ENCODE measurements at places on chromosomes 5 and 9. TPM values are rescaled to one million over a fixed set of nuclear protein-coding genes. Genes with fewer than 3 reads are reported as not detected.

The DDX4 gene
- not detected for total RNA-seq

The AK3 gene
- total RNA-seq: 92.2 TPM

The SET gene
- total RNA-seq: 567 TPM

The MED10 gene
- 10.4 TPM for total RNA-seq

The GPR151 gene
- not detected for total RNA-seq

The C7 gene
- 1.1 TPM for total RNA-seq

The EDIL3 gene
- total RNA-seq: 18.2 TPM

The OGN gene
- total RNA-seq: 0.57 TPM

The PLPP1 gene
- 194 TPM for total RNA-seq

The WDR31 gene
- 1.8 TPM for total RNA-seq

The PTCH1 gene
- total RNA-seq: 2.0 TPM

The SPATA31A3 gene
- total RNA-seq: not detected

The AJM1 gene
- total RNA-seq: 1.4 TPM

The GADD45G gene
- 1.00 TPM for total RNA-seq

The TTC23L gene
- total RNA-seq: 0.37 TPM

The PTGES gene
- 108 TPM for total RNA-seq

The GDNF gene
- total RNA-seq: 0.65 TPM

The IFNB1 gene
- total RNA-seq: not detected

The ABO gene
- not detected for total RNA-seq

The RAI14 gene
- 132 TPM for total RNA-seq

The PGM5 gene
- total RNA-seq: 14.9 TPM

The EIF4E1B gene
- not detected for total RNA-seq
